Epithelial cell of esophagus (primary cell): ENCODE measurements at places on chromosomes 12 and 14.

- DNase-seq: no peak
Observed at GRCh38 chr12:62865937-62866336, 69.0 kb downstream of the PPM1H start.

GRCh38 chr12:80175307-80175930 lies 76.1 kb downstream of the OTOGL start:
- peak; percentile 81 for DNase-seq

DNA sequence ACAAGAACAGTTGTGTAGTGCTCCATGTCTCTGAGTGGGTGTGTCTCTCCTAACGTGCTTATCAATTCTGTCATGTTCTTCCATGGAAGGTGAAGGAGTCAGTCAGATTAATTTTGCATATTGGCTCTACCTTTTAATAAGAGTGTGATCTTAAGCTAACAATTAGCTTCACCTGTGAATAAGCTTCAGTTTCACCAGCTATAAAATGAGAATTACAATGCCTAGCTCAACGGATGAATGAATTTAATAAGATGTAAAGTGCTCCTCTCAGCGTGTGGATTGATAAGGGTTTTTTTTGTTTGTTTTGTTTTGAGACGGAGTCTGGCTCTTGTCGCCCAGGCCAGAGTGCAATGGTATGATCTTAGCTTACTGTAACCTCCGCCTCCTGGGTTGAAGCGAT lies 32.7 kb downstream of the CCDC175 start:
- no peak for DNase-seq

GRCh38 chr14:26765768-26766520 lies 168.1 kb upstream of the NOVA1 start:
- peak; percentile 53 for DNase-seq

DNA sequence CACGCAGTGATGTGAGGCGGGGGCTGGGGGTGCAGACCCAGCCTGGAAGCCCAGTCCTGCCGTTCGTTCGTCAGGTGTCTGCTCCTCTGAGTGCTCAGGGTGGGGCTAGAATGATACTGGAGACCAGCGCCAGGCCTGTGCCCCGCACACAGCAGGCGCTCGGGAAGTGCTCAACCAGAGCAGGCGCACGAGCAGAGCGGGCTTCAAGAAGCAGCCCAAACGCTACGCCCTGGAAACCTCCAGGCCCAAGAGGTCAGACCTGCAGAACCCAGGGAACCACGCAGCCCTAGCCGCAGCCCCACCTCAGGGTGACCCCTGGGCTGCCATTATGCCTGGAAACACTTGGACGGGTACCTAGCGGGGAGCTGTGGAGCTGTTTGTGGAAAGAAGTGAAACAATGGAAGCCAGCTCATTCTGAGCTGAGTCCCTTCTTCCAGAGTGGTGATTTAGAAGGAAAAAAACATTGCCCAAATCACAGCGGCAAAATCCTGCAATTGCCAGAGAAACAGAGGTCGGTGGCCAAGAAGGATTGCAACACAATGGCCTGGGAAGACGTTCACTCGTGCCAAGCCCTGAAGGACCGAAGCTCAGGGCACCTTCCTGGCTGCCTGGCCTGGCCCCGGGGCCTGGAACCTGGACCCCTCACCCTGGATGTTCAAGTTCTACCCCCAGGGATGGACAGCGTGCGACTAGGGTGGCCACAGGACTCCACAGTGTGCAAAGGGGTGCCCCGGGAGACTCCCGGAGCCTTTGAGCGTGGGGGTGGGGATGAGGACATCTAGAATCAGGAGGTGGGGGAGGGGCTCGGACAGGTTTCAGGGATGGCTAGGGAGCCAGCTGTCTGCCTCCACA lies 40.4 kb upstream of the DIO3 start:
- DNase-seq: no peak

- DNase-seq: no peak
Observed at GRCh38 chr12:123034022-123034541, 53.6 kb downstream of the ARL6IP4 start.

DNA sequence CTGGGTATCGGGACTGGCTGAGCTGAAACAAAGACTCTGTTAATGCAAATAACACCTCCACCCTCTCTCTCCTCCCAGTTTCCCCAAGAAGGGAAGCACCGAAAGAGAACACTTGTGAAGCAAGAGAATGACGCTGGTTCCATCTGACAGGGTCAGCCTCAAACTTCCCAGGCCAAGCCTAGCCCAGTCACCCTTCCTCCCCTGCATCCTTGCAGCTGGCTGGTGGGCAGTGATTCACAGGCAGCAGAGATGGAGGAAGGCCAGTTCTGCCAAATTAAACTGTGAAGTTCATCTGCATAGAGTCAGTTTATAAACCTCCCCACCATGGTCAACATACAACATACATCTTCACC lies 2.8 kb downstream of the LRRC74A start:
- peak; percentile 26 for DNase-seq

GRCh38 chr14:76106188-76106587 lies 45.5 kb upstream of the GPATCH2L start:
- DNase-seq: no peak

DNA sequence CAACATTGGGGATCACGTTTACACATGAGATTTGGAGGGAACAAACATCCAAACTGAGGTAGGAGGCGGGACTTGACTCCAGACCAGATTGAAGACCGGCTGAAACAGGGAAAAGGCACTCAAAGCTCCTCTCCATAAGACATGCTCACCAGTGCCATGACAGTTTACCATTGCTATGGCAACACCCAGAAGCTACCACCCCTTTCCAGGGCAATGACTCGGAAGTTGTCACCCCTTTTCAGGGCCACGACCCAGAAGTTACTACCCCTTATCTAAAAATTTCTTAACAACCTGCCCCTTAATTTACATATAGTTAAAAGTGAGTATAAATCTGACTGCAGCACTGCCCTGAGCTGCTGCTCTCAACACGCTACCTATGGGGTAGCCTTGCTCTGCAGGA lies 34.1 kb downstream of the TMEM233 start:
- DNase-seq: no peak

- DNase-seq: peak; percentile 42
Observed at GRCh38 chr12:22477166-22477893, 67.0 kb downstream of the C2CD5 start.

GRCh38 chr12:105575235-105575634 lies 244.7 kb downstream of the C12orf75 start:
- DNase-seq: no peak

- no peak for DNase-seq
Observed at GRCh38 chr12:51174501-51174900, 1.6 kb upstream of the TFCP2 start.

DNA sequence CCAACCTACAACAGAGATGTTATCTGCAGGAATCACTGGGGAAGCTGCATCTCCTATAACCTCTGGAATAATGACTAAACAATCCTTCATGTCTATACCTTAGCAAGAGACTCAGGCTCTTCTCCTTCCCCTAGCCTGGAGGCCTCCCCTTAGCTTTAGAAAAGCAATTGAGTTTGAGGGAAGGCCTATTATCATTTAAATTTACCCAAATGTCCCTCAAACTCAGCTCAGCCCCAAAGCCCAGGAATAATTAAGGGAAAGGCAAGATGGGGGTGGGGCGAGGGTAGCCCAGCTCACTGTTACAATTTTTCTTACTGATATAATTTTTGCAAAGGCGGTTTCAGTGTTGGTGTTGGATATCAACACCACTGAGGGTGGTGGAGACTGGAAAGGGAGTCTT lies 151.4 kb upstream of the EEA1 start:
- DNase-seq: no peak

DNA sequence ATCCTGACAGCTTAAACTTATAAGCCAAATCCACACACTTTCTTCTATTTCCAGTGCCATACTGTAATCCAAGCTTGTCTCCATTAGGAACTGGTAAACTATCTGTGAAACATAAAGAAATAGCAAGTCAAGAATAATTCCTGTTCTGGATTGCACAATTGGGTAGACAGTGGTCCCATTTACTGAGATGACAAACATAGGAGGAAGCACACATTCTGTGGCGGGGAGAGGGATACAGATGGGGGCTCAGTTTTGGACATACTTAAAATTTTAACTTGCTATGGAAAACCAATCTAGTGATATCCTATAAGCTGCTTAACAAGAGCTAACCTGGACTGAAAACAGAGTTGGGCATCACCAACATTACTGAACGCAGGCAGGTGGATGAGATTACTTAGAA lies 16.3 kb downstream of the MAP4K5 start:
- DNase-seq: no peak

DNA sequence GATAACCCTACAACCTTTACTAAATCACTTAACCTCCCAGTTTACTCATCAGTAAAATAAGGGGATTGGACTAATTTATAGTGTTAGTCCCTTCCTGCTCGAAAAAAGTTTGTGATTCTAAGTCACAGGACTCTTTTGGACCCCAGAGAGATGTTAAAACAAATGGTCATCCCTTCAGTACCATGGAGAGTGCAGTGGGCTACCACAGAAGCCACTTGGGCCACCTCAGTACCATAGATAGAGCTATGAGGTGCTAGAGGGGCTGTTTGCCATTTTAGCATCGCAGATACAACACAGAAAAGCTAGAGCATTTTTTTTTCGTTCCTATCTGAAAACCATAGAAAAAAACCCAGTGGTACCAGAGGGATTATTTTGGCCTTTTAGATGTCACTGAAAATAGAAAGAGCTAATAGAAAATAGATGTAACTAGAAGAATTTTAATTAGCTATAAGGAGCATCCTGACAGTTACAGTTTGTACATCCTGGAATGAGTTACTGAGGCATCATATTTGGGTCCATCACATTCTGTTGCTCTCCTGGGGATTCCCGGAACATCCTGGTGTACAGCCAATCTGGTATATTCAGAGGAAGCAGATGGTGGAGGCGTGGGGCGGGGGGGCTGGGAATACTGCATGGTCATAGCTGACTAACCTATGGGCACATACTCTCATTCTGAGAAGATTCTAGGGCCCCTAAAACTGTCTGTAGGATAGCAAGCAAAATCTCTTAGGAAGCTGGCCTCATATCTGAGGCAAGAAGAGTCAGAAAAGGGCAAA lies 2.8 kb downstream of the ZNF219 start:
- no peak for DNase-seq

GRCh38 chr14:30385925-30386324 lies 173.0 kb upstream of the G2E3 start:
- no peak for DNase-seq

DNA sequence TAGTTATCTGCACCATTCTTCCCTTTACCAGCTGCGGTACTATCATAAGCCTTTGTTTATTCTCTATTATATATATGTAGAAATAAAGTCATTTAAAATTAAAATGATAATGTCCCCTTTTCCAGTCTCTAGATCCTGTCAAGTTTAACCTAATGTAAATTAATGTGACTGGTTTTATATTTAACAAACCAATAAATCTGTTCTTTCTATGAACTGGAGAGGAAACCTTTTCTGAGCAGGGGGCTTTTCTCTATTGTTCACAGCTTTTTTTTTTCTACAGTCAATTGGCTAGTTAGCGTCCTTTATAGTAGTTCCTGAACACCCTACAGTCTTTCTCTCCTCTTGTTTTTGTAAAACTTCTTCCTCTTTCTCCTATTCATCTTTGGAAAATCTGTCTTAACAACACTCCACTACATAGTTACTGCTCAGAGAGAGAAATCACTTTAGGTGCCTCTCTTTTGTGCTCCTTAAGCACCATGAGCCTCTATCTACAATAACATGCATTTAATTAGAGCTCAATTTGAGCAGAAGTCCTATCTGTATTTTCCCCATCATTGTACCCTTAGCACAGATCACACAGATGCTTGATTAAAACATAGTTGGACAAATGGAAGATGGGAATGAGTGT lies 332.6 kb upstream of the SYT1 start:
- DNase-seq: no peak

- DNase-seq: no peak
Observed at GRCh38 chr14:53528185-53528671, 375.1 kb upstream of the DDHD1 start.

- DNase-seq: peak; percentile 29
Observed at GRCh38 chr14:29453045-29453444, 474.6 kb downstream of the PRKD1 start.

GRCh38 chr12:117444781-117445180 lies 83.4 kb upstream of the NOS1 start:
- no peak for DNase-seq

- peak; percentile 98 for DNase-seq
Observed at GRCh38 chr12:12800406-12801180, 12.6 kb upstream of the DDX47 start.

GRCh38 chr14:64444984-64445845 lies 20.1 kb upstream of the AKAP5 start:
- DNase-seq: peak; percentile 68

- peak; percentile 94 for DNase-seq
Observed at GRCh38 chr14:75559451-75560222, 18.8 kb upstream of the FLVCR2 start.

DNA sequence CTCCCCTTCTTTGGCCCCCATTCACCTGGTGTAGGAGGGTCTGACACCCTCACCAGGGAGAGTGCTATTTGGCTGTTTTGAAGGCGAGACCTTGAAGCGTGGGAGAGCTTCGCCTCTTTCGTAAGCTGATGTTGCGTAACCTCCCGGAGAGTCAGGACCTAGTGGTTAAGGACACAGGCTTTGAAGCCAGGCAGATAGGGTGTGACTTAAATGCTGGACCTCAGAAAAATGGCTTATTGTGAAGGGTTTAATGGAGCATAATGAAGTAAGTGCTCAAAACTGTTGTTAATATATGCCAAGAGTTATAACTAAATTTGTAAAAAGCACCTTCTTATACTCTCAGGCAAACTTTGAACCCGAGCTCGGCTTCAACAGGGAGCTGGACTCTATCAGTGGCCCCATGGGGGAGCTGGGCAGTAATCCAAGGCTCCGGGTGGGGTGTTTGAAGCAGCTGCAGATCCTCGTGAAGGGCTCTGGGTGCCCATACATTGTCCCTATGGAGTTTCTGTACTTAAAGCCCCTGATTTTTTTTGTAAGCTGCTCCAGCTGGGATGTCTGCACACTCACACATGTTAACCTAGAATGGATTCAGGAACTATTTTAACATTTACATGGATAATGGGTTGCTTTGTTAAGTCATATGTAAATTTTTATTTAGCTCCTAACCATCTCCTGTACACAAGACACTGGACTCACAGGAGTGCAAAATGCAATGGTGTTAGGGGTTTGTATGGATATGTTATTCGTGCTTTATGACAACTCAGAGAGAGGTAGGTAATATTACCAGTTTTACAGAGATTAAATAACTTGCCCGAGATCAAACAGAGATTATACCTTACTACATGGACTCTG lies 26.0 kb downstream of the PPFIBP1 start:
- DNase-seq: peak; percentile 95

GRCh38 chr12:12498210-12498609 lies 64.5 kb downstream of the DUSP16 start:
- no peak for DNase-seq

DNA sequence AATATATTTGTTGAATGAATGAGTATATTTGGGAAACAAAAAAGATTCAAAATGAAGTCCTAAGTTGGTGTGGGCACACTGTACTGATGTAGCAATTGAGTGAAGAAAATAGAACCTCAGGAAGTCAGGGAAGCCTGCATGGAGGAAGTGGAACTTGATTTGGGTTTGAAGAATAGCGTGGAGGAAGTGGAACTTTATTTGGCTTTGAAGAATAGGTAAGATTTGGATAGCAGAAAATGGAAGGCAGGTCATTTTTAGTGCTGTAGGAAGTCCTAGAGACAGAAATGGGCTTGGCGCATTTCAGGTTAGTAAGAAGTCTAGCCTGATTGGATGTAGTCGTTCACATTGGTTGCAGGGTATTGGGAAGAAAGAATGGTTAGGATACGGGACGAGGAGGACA lies 5.4 kb downstream of the C12orf75 start:
- DNase-seq: no peak
